ENCODE measurements at places on chromosomes 7 and 10.

- H3K36me3 ChIP-seq: no peaks in the 10 kb centered on the region
- no peaks in the 10 kb centered on the region for H3K27me3 ChIP-seq
- H3K4me1 ChIP-seq: no peaks in the 10 kb centered on the region
- DNase-seq: no peak
These were observed 145.4 kb downstream of the WDR11 start for GRCh38 chr10:120996456-120997034.

- no peak overlapping the region for H3K27ac ChIP-seq
- no peaks in the 10 kb centered on the region for H3K4me1 ChIP-seq
- no peaks in the 10 kb centered on the region for H3K36me3 ChIP-seq
- DNase-seq: no peak
- H3K27me3 ChIP-seq: no peaks in the 10 kb centered on the region
- no peak overlapping the region for H3K4me3 ChIP-seq
These were observed 43.2 kb downstream of the AKR1B1 start for GRCh38 chr7:134415700-134416099.

- no peak overlapping the region for H3K27ac ChIP-seq
- no peaks in the 10 kb centered on the region for H3K36me3 ChIP-seq
- H3K4me3 ChIP-seq: no peak overlapping the region
- no peaks in the 10 kb centered on the region for H3K4me1 ChIP-seq
These were observed 19.1 kb downstream of the WDR86 start for GRCh38 chr7:151390598-151391357.

DNA sequence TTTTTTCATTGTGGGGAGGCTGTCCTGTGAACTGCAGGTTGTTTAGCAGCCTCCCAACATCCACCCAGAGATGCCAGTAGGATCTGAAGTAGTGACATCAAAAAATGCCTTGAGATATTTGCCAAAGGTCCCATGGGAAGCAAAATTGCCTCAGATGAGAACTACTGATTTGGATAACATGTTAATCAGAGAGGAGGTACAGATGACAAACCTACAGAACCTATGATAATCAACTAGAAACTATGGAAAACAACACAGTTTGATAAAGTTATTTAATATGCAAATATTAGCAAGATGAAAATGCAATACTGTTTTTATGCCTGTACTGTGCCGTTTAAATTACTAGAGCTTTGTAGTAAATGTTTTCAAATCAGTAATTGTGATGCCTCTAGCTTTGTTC, 90.9 kb upstream of the NOBOX start:
- no peak for DNase-seq
- no peaks in the 10 kb centered on the region for H3K4me1 ChIP-seq
- no peaks in the 10 kb centered on the region for H3K27me3 ChIP-seq
- H3K36me3 ChIP-seq: no peaks in the 10 kb centered on the region
- no peak overlapping the region for H3K27ac ChIP-seq

GRCh38 chr10:66782776-66783175, 143.1 kb upstream of the LRRTM3 start:
- no peak overlapping the region for H3K27ac ChIP-seq
- no peaks in the 10 kb centered on the region for H3K27me3 ChIP-seq
- no peaks in the 10 kb centered on the region for H3K36me3 ChIP-seq
- H3K4me1 ChIP-seq: no peaks in the 10 kb centered on the region
- H3K4me3 ChIP-seq: no peak overlapping the region

DNA sequence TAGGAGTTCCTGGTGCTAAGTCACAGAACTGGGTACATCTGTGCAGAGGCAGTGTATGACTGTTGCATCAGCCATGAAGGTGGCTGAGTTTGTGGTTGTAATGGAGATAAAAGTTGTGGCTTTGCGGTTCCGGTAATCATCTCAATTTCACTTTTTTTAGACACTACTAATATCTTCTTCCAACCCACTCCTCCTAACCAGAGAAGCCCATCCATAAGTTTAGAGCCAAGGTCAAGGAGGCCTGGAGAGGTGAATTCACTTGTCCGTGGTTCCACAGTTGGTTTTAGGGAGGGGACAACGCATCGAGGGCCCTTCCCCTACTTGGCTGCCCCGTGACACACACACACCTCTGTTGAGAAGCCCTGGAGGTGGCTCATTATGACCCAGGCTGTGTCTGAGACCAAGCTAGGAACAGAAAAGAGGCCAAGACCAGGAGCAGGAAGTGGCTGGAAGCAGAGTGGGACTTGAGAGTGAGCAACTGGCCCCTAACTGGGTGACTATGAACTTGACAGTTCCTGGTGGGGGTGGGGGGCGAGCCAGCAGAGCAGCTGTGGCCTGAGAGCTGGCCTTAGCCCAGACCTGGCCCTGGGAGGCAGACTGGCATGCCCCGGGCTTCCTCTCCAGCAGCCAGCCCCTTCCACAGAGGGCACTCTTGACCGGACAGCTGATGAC, 66.8 kb upstream of the COL13A1 start:
- no peak overlapping the region for H3K27ac ChIP-seq
- no peak for DNase-seq
- no peak overlapping the region for H3K4me3 ChIP-seq
- no peaks in the 10 kb centered on the region for H3K4me1 ChIP-seq
- no peaks in the 10 kb centered on the region for H3K36me3 ChIP-seq

DNA sequence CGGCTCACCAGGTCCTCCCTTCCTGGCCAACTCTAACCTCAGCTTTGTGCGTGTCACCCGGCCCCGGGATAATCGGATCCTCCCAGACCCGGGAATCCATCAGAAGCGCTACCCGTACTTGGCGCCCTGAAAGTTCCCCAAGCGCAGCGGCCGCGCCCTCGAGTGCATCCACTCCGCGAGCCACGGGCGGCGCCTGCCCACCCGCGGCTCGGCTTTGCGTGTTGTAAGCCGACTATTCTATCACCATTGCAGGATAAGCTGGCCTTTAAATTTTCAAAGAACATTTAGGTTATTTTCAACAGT, 35.7 kb upstream of the EBLN1 start:
- H3K27ac ChIP-seq: peak overlapping the region; percentile 87
- H3K4me3 ChIP-seq: peak overlapping the region; percentile 90
- H3K36me3 ChIP-seq: no peaks in the 10 kb centered on the region
- peak; percentile 13 for DNase-seq

DNA sequence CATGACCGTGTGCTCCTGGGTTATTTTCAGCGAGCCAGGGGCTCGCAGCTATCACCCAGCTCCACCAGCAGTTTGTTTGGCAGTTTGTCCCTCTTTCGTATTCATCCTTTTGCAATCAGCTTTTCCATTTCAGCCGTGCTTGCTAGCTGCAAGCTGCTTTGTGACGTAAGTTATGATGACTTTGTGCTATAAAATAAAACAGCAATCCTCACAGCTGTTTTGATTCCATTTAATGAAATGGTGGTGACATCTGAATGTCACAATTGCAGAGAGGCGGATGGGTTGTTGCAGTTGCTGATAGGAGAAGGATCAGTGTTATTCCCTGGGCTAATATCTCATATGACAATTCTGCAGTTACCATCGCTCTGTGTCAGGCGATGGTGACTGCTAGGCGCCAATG, 251.7 kb downstream of the SNX10 start:
- no peaks in the 10 kb centered on the region for H3K27me3 ChIP-seq
- H3K27ac ChIP-seq: no peak overlapping the region
- no peaks in the 10 kb centered on the region for H3K36me3 ChIP-seq
- no peak overlapping the region for H3K4me3 ChIP-seq
- no peak for DNase-seq
- H3K4me1 ChIP-seq: no peaks in the 10 kb centered on the region

GRCh38 chr7:86643561-86644281, at the start of gene GRM3:
Gene GRM3 (plus strand): TSS chr7:86643909. CDS start chr7:86765146, 121,237 bp downstream.
- DNase-seq: no peak
- no peaks in the 10 kb centered on the region for H3K36me3 ChIP-seq
- H3K4me1 ChIP-seq: no peaks in the 10 kb centered on the region
- H3K27ac ChIP-seq: no peak within 1 kb of the TSS

DNA sequence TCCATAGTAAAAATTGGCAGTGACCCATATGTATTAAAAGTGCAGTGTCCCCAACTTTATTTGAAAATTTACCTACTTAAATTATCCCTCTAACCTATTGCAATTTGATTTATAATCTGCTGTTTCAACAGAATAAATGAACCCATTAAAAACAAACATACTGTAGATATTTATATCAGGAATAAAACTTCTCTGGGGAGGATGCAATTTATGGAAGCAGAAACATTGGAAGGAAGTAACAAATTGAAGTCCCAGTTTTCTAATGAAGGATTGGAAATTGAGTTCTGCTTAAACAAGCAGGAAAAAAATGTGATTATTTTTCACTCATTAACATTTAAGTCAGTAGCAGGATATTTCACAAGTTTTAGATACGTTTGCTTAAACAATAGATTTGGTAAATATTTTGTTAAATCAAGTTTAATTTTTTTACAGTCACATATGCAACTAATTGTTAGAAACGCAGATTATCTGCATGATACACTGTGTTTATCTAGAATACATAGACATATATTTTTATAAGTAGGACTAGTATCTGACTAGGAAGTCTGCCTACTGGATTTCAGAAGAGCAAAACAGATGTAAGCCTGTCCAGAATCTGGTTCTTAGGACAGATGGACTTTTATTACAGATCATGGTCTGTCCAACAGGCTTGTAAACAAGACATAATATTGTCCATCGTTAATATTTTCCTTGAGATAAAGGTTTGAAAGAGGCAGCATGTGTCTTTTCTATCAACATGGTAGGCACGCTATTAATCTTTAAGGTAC, 5.3 kb downstream of the AGMO start:
- no peak overlapping the region for H3K4me3 ChIP-seq
- DNase-seq: no peak
- no peaks in the 10 kb centered on the region for H3K4me1 ChIP-seq
- H3K27ac ChIP-seq: no peak overlapping the region
- H3K27me3 ChIP-seq: no peaks in the 10 kb centered on the region

- no peak overlapping the region for H3K4me3 ChIP-seq
- no peaks in the 10 kb centered on the region for H3K4me1 ChIP-seq
These were observed 175.2 kb downstream of the NSUN6 start for GRCh38 chr10:18476076-18476647.

GRCh38 chr7:117683430-117684175, 189.6 kb downstream of the CTTNBP2 start:
- no peaks in the 10 kb centered on the region for H3K27me3 ChIP-seq
- H3K4me1 ChIP-seq: no peaks in the 10 kb centered on the region
- H3K4me3 ChIP-seq: no peak overlapping the region
- DNase-seq: no peak
- no peaks in the 10 kb centered on the region for H3K36me3 ChIP-seq

- no peaks in the 10 kb centered on the region for H3K4me1 ChIP-seq
- H3K27ac ChIP-seq: no peak overlapping the region
- H3K27me3 ChIP-seq: no peaks in the 10 kb centered on the region
- no peak for DNase-seq
These were observed 20.2 kb upstream of the ASL start for GRCh38 chr7:66055321-66055956.

- no peak for DNase-seq
- peaks cover 25% of the 10 kb centered on the region for H3K36me3 ChIP-seq
- H3K4me1 ChIP-seq: peaks cover 27% of the 10 kb centered on the region
- H3K27ac ChIP-seq: peak overlapping the region; percentile 81
- no peaks in the 10 kb centered on the region for H3K27me3 ChIP-seq
These were observed 1.7 kb downstream of the PGAM1 start for GRCh38 chr10:97427571-97428179.

GRCh38 chr10:89649051-89649450, 4.0 kb upstream of the PANK1 start:
- H3K4me1 ChIP-seq: peaks cover 6% of the 10 kb centered on the region
- no peak overlapping the region for H3K4me3 ChIP-seq
- no peaks in the 10 kb centered on the region for H3K27me3 ChIP-seq
- no peaks in the 10 kb centered on the region for H3K36me3 ChIP-seq
- no peak for DNase-seq

GRCh38 chr10:51892313-51892712, 192.9 kb upstream of the CSTF2T start:
- H3K27ac ChIP-seq: no peak overlapping the region
- no peak overlapping the region for H3K4me3 ChIP-seq
- H3K4me1 ChIP-seq: no peaks in the 10 kb centered on the region
- H3K36me3 ChIP-seq: no peaks in the 10 kb centered on the region

DNA sequence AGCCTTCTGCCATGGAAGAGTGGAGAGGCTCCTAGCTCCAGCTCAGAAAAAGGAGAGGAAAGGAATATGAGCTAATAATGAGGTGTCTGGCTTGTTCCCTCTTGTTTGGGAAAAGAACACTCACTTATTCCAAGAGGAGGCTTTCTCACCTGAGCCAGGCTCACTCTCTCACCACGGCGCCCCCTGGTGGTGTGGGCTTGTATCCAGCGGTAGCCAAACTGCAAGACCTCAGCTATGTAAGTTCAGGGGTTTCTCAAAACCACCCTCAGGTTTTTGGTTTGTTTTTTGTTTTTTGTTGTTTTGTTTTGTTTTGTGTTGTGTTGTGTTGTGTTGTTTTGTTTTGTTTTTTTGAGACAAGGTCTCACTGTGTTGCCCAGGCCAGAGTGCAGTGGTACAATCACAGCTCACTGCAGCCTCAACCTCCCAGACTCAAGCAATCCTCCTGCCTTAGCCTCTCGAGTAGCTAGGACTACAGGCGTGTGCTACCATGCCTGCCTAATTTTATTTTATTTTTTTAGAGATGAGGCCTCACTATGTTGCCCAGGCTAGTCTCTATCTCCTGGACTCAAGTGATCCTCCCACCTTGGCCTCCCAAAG, 124.0 kb downstream of the TMEM130 start:
- H3K4me3 ChIP-seq: no peak overlapping the region
- H3K27me3 ChIP-seq: no peaks in the 10 kb centered on the region
- no peaks in the 10 kb centered on the region for H3K4me1 ChIP-seq
- H3K27ac ChIP-seq: no peak overlapping the region

DNA sequence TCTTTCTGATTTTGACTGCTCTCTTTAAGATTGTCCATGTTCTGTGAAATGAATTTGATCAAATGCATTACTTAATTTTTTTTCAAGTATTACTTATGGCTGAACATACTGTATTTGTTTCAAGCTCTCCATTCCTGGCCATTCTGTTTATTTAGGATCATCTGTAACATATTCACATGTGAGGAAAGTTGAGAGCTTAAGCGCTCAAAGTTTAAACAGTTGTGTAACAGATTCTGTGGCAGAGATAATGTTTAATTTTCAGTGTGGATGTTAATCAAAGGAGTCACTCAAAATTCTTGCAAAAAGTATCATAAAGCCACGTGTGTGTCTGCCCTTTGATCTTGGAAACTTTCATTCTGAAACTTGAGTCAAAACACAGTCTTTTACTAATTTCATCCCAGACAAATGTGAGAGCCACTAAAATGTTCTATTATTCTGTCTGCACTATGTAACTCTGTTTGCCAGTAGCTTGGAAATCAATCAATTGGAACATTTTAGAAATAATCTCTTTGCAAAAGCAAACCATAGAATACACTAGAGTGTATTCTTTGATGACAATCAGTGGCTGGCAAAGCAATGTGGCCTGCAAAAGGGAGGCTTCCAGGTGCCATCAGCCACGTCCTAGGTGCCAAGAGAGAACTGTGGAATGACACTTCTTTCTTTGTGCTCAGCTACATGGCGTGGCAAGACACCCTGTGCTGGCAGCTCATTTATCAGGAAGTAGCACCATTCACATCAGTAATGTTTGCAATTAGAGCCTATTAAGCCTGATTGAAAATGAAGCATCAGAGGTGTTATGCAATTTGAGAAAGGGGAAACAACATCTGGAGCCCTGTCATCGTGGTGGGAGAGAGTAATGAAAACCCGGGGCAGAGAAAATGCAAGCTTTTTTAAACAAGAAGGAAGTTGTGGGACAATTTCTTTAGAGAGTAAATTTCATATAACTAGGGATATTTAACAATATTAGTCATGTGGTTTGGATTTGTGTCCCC, 40.9 kb downstream of the ARL5B start:
- H3K4me1 ChIP-seq: no peaks in the 10 kb centered on the region
- no peak for DNase-seq
- no peaks in the 10 kb centered on the region for H3K36me3 ChIP-seq
- H3K4me3 ChIP-seq: no peak overlapping the region
- H3K27me3 ChIP-seq: no peaks in the 10 kb centered on the region
- no peak overlapping the region for H3K27ac ChIP-seq

GRCh38 chr10:79269969-79270368, 77.3 kb upstream of the PPIF start:
- DNase-seq: no peak
- H3K27me3 ChIP-seq: no peaks in the 10 kb centered on the region
- H3K4me3 ChIP-seq: no peak overlapping the region
- H3K36me3 ChIP-seq: no peaks in the 10 kb centered on the region
- H3K4me1 ChIP-seq: peaks cover 3% of the 10 kb centered on the region

All from effector memory CD4-positive, alpha-beta T cell (primary cell).